Head of caudate nucleus (tissue), 42 donors: ENCODE measurements at places on chromosomes 11 and 22.

DNA sequence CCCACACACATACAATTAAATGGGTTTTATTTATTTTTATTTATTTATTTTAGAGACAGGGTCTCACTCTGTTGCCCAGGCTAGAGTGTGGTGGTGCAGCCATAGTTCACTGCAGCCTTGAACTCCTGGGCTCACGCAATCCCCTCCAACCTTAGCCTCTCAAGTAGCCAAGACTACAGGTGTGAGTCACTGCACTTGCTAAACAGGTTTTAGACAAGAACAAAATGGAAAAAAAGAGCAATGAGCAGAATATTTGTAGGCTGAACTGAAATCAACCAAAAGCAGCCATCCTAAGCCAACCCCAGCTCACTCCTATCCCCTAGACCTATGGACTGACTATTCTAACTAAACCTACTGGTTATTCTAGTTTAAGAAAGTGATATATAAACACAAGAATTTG, 37.8 kb downstream of the MRE11 start:
- DNase-seq, result no peak

- no peak for DNase-seq
Observed at GRCh38 chr11:125957618-125958332, 11.9 kb downstream of the VSIG10L2 start.

DNA sequence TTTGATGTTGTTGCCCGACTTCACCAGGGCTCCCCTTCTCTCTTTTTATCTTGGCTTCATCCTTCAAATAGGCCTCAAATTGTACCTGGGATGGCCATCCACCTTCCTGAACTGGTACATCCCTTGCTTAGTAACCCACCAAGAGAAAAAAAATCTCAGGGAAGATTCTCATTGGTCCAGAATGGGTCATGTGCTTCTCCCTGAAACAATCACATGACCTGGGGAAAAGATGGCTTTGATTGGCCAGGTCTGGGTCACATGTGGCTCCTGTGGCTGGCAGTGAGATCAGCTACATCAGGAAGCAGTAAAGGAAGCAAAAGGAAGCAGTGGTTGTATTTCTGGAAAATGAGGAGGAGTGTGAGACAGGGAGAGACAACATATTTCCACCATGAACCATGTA, 540.2 kb downstream of the MIAT start:
- DNase-seq, result no peak

GRCh38 chr11:133892584-133893380, 47.5 kb upstream of the SPATA19 start:
- no peak for DNase-seq

DNA sequence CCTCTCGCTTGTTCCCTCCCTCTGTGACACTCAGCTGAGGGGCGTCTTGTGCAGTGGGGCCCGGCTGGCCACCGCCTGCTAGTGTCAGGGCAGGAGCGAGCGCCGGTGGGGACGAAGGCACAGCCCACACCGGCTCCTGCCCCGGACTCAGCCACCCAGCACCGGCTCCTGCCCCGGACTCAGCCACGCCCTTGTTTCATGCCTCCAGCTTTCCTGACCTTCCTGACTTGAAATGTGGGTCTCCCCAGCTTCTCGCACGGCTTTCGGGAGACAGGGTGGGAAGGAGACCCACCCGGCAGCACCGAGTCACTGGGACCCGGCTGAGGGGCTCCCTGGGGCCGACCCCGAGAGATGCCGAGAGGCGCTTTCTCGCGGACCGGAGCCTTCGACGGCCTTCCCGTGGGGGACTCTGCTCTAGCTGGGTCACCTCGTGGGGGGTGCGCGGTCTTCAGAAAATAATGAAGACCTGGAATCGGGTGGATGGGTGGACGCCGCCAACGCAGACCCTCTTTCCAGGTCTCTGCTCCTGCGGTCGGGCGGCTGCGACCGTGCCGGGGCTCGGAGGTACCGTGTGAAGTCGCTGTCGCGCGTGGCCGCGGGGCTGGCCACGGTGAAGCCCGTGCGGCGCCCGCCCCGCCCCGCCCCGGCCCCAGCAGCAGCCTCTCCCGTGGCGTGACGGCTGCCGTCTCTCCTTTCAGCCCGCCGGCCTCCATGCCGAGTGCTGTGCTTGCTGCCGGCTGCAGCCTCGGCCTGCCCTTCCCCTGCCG, 10.2 kb downstream of the GLB1L2 start:
- DNase-seq, result no peak

DNA sequence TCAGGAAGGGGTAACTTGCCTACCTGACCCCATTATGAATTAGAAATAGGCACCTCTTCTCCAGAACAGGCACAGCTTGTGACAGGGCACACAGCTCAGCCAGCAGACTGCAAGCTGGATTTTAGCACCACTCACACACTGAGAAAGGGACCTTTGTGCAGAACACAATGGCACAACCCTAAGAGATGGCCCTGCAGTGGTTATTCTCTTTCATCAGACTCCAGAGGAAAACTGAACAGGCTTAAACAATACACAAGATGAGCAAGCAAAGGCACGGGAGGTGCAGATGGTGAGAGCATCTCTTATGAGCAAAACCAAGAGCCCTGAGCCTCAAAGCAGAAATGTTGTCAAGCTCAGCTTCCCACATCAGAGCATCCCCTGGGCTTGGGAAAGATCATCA, 93.8 kb upstream of the LRRC55 start:
- no peak for DNase-seq

DNA sequence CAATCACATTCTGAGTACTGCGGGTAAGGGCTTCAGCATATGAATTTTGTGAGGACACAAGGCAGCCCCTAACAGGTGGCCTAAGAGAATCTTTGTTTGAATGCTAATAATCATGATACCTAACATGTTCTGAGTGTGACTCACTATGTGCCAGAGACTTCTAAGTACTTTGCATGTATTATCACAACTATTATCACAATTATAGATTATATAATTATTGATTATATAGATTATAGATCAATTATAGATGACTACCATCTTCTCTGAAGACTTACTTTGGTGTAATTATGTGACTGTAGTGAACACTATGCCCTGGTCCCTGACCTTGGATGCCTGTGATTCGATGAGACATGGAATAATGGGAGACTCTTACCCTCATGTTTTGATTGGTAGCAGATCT, 62.6 kb downstream of the FLI1 start:
- no peak for DNase-seq

- no peak for DNase-seq
Observed at GRCh38 chr11:74248469-74248868, 63.0 kb downstream of the P4HA3 start.

DNA sequence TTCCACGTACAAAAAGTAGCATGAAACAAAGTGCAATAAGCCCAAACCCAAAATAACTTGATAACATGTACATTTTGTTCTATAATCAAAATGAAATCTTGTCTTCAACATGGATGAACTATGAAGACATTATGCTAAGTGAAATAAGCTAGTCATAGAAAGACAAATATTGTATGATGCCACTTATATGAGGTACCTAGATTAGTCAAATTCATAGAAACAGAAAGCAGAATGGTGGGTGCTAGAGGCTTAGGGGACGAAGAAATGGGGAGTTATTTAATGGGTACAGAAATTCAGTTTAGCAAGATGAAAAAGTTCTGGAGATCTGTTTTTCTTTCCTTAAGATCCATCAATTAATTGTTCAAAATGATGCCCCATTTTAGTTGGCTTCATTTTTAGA, 7.5 kb downstream of the PGM2L1 start:
- DNase-seq, result no peak

DNA sequence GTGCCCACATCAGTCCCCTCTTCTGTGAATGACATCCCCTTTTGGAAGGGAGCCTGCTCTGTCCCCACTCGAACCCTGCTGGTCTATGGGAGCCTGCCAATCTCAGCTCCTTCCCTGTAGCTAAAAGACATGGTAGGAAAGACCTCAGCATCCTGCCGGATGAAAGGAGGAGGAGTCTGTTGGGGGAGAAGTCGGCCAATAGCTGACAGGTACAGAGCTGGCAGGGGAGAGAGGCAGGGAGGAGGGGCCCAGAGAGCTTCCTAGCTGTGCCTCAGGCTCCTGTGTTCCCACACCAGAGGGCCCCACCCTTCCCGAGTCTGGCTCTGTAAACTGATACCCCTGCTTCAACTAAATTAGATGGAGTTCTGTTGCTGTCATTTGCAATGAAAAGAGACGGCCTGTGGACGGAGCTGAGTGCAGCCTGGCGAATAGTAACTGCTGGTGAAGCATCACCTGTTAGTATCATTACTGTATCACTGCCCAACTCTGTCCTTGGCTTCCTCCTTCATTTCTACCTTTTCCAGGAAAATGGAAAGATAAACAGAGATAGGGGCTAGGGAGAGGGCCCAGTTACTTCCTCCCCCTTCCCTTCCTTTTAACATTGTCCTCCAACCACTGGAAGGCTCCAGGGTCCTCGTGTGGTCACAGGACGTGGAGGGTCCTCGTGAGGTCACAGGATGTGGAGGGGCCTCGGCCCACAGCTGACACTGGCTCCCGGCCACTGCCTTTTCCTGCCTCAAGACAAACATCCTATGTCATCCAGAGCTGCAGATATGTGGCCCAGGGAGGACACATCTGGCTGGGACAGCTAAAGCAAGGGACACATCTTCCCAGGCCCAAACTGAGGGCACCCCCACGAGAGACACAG, 15.1 kb downstream of the FXYD6 start:
- DNase-seq, result no peak

GRCh38 chr22:37289156-37289735, 6.9 kb downstream of the CYTH4 start:
- no peak for DNase-seq

DNA sequence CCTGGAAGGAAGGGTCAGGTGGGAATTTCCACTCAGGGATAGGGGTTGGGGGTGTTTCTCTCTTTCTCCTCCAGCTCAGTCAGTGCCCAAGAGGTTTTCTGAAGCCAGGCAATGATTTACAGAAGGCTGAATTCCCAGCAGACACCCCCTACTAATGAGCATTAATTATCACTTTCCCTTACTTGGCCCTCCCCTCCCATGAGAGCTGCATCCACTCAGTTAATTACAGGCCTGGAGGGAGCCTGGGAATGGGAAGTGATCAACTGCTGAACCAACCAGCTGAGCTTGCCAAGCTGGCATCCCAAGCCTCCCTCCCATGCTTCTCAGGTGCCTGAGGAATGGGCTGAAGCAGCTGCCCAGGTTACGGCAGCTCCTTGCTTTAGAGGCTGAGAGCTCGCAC, 992 bp downstream of the LGALS12 start:
- DNase-seq, result no peak

- DNase-seq, result no peak
Observed at GRCh38 chr22:20585639-20586402, 78.4 kb downstream of the MED15 start.

DNA sequence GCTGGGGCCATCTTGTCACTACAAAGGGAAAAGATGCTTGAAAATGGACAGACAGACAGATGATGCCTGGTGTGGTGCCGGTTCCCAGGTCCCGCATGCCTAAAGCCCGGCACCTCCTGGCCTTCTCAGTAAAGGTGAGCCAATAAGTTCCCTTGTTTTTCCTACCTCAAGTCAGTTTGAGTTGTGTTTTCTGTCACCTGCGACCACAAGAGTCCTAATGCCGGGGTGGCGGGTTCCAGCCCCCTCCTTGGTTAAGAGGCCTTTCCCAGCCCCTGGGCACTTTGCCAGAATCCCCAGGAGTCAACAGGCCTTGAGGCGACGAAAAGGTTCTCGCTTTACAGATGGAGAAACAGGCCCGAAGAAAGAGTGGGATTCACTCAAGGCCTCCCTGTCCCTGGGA, 9.0 kb downstream of the FGF19 start:
- DNase-seq, result no peak

- DNase-seq, result peak; percentile 57
Observed at GRCh38 chr11:17405232-17406005, 17.0 kb upstream of the KCNJ11 start.

- no peak for DNase-seq
Observed at GRCh38 chr22:35568751-35569739, 28.4 kb downstream of the RASD2 start.

DNA sequence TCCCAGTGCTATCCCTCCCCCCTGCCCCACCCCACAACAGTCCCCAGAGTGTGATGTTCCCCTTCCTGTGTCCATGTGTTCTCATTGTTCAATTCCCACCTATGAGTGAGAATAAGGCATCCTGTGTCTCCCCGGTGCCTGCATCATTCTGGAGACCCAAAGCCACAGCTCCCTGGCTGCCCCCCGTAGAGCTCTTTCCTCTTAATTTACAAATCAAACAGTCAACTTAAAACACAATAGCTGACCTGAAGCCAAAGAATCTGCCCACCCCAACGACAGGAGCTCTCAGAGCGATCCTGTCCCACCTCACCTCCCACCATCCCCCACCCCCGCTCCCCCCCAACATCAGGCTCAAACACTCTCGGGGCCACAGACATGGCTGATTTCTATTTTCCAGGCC, 558.3 kb downstream of the BRD1 start:
- DNase-seq, result no peak

GRCh38 chr11:19907839-19908238, 195.2 kb downstream of the NAV2 start:
- DNase-seq, result no peak

- DNase-seq, result no peak
Observed at GRCh38 chr11:32184041-32184722, 93.3 kb downstream of the RCN1 start.
